ENCODE measurements at places on chromosomes 3 and 15. TPM values are rescaled to one million over a fixed set of nuclear protein-coding genes. Genes with fewer than 3 reads are reported as not detected.

- H3K4me1 ChIP-seq = no peaks in the 10 kb centered on the region
- no peaks in the 10 kb centered on the region for H3K27me3 ChIP-seq
- DNase-seq = no peak
Measured at GRCh38 chr3:77329116-77329515, 289.2 kb downstream of the ROBO2 start.

The TM2D3 gene
- 48.1 TPM for total RNA-seq

DNA sequence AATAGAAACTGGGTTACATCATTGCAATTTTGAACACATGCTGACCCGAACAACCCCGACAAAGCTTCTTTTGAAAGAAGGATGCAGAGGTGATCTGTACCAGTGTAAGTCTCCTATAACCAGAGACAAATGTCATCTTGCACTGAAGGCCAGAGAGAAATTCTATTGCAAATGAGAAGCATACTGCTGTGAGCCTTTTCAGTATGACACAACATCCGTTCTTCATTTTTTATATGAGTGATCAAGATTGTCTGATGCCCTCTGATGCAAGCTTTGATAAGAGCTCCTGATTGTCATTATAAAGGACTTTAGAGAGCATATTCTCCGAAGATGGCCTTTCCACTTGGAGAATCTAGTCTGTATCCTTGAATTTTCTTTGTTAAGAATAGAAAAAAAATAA, 36.9 kb downstream of the PCOLCE2 start:
- H3K36me3 ChIP-seq = no peaks in the 10 kb centered on the region
- no peak overlapping the region for H3K4me3 ChIP-seq
- peaks cover 3% of the 10 kb centered on the region for H3K4me1 ChIP-seq
- no peak overlapping the region for H3K27ac ChIP-seq

The CCR4 gene
- total RNA-seq = 137 TPM

- H3K27me3 ChIP-seq = no peaks in the 10 kb centered on the region
- no peak overlapping the region for H3K4me3 ChIP-seq
- H3K4me1 ChIP-seq = no peaks in the 10 kb centered on the region
- no peak for DNase-seq
Measured at GRCh38 chr3:163891771-163892170, 1186.5 kb downstream of the SI start.

DNA sequence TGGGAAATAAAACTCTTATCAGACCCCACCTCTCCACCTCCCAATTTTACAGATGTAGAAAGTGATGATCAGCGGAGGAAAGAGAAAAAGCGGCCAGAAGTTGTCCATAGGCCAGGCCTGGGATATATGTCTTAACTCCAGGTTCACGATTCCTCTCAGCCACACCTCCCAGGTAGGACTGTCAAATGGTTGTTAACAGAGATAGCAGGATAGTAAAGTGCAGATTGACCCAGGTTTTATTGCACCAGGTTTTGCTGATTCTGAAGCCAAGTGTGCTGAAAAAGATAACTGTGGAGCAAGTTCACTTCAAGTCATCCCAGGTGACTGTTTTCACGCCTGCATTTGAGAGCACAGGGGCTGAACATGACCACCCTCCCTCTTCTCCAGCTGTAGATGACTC, 36.1 kb downstream of the LSM3 start:
- H3K27me3 ChIP-seq = no peaks in the 10 kb centered on the region
- no peak for DNase-seq
- no peaks in the 10 kb centered on the region for H3K4me1 ChIP-seq
- no peak overlapping the region for H3K27ac ChIP-seq

Measured in activated CD4-positive, alpha-beta memory T cell treated with anti-CD3 and anti-CD28 coated beads for 36 hours (primary cell).